ENCODE measurements at places on chromosomes 7 and 10. TPM values are rescaled to one million over a fixed set of nuclear protein-coding genes. Genes with fewer than 3 reads are reported as not detected.

DNA sequence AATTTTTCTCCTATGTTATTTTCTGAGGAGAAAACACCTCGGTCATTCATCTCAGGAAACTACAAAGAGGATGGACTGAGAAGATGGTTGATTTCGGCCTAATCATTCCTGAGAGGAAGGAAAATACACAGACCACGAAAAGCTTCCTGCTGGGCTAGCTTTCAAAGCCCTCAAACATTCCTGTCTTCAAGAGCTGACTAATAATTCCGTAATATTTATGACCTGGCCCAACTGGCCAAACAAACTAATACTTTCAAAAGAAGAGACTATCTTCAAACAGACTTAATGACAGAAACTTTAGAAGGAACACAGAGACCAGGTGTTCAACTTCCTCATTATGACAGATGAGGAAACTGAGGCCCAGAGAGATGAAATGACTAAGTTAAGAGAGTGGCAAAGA lies 215.1 kb upstream of the FRMD4A start:
- no peaks in the 10 kb centered on the region for H3K27me3 ChIP-seq
- peaks cover 8% of the 10 kb centered on the region for H3K4me1 ChIP-seq
- H3K36me3 ChIP-seq, result no peaks in the 10 kb centered on the region
- DNase-seq, result no peak
- no peak overlapping the region for H3K4me3 ChIP-seq

ENO4 gene
- 0.44 TPM for total RNA-seq

GRCh38 chr10:35794703-35795102 lies 152.6 kb upstream of the FZD8 start:
- no peak overlapping the region for H3K27ac ChIP-seq
- H3K4me1 ChIP-seq, result no peaks in the 10 kb centered on the region
- no peaks in the 10 kb centered on the region for H3K27me3 ChIP-seq
- no peaks in the 10 kb centered on the region for H3K36me3 ChIP-seq

PTPN20 gene
- total RNA-seq, result 1.7 TPM

DNA sequence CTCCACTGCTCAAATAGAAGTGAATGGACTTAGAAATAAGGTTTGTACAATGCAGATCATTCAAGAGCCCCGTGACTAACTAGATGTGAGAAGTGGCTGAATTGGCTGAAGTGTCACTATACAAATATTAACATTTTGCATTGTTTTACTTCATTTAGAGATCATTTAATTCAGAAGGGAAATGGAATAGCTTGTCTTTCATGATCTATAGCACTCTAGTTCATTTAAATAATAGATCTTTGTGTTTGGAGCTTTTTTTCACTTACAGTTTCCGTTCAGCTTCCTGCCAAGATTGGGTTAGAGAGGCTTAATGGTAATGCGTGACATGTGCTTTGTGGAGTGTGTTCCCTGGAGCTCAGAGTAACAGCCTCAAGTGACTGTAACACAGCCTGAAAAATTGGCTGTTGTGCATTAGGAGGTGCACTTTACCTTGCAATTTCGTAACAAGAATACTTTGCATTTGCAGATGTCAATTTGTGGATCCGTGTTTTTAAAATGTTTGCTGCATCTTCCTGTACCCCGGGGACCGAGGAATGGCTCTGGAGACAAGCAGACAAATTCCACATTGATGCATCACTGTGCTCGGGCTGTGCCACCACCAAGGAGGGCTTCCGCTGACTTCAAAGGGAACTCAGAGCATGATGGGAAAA lies 170.3 kb downstream of the NRP1 start:
- H3K36me3 ChIP-seq, result no peaks in the 10 kb centered on the region
- no peak overlapping the region for H3K27ac ChIP-seq
- no peak overlapping the region for H3K4me3 ChIP-seq
- no peaks in the 10 kb centered on the region for H3K27me3 ChIP-seq

DENND2A gene
- total RNA-seq, result 10.9 TPM

DNA sequence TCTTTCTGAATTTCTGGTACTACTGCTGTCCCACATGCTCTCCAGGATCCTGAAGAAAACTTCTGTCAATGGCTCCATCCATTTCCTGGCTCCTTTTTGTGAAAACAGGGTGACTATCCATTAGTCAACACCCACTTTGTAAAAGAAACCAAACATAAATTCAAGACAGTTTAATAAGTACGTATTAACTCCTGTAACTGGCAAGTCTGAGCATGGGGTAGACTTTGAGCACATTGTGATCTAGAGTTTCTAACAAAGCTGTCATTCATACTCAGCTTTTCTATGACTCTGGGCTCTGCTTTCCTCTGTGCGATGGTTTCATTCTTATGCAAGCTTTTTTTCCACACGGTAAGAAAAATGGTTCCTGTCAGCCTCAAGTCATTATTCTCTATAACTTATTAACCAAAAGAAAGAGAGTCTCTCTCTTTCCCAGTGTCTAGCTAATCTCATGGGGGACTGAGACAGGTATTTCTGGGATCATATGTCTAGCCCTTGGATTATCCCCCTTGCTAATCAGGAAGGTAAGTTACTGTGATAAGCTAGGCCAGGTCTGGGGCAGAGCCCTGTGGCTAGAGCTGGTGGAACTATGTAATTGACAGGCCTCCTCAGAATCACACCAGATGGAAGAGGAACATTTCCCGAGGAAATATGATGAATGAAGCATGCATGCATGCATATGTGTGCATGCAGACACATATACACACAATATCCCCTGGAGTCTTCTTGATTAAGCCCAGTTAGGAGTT lies 98.5 kb downstream of the GNAI1 start:
- no peak overlapping the region for H3K27ac ChIP-seq
- H3K4me1 ChIP-seq, result peaks cover 4% of the 10 kb centered on the region
- H3K27me3 ChIP-seq, result no peaks in the 10 kb centered on the region

GRCh38 chr7:30595436-30596013 lies 847 bp downstream of the GARS1 start:
- peaks cover 18% of the 10 kb centered on the region for H3K4me1 ChIP-seq
- H3K27ac ChIP-seq, result peak overlapping the region; percentile 98
- H3K27me3 ChIP-seq, result no peaks in the 10 kb centered on the region
- no peak for DNase-seq
- peak overlapping the region; percentile 90 for H3K4me3 ChIP-seq

DNA sequence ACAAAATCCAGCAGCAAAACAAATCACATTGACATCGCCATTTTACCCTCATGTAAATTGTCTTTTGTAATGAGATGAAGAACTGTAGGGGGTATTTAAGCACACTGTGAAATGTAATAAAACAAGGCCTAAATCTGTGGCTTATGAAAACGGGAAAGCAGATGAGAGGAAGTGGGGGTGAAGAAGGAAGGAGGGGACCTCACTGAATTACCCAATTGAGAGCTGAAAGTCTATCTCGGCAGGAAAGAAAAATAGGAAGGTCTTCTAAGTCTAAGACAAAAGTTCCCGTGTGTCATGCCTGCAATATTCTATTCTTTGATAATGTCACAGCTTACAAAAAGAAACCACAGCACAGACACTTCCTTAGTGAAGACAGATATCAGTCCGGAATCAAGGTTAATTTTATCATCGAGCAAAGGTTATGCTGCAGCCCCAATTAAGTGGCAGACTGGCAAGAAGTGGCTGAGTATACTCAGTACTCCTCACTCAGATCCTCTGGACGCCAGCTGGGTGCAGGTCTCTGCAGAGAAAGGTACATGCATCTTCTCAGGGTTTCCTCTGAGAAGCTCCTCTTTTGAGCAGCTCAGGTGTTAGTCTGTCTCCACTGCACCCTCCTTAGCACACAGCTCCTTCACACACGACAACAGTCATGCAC lies 239.7 kb downstream of the FANK1 start:
- no peak overlapping the region for H3K27ac ChIP-seq
- H3K4me3 ChIP-seq, result no peak overlapping the region
- H3K27me3 ChIP-seq, result no peaks in the 10 kb centered on the region
- no peak for DNase-seq
- H3K36me3 ChIP-seq, result no peaks in the 10 kb centered on the region
- H3K4me1 ChIP-seq, result no peaks in the 10 kb centered on the region

GRCh38 chr10:26622891-26623290 lies 74.6 kb upstream of the PDSS1 start:
- H3K27ac ChIP-seq, result no peak overlapping the region
- no peaks in the 10 kb centered on the region for H3K4me1 ChIP-seq
- no peaks in the 10 kb centered on the region for H3K27me3 ChIP-seq
- no peak overlapping the region for H3K4me3 ChIP-seq

GRCh38 chr10:8034466-8035005 lies 20.0 kb upstream of the GATA3 start:
- DNase-seq, result no peak
- no peaks in the 10 kb centered on the region for H3K36me3 ChIP-seq
- H3K4me3 ChIP-seq, result peak overlapping the region; percentile 8
- peaks cover 53% of the 10 kb centered on the region for H3K27me3 ChIP-seq
- no peak overlapping the region for H3K27ac ChIP-seq

NXPH1 gene
- total RNA-seq, result not detected

GRCh38 chr10:100895346-100895745 lies 17.4 kb upstream of the SLF2 start:
- H3K27me3 ChIP-seq, result no peaks in the 10 kb centered on the region
- no peaks in the 10 kb centered on the region for H3K4me1 ChIP-seq
- no peak overlapping the region for H3K4me3 ChIP-seq
- no peaks in the 10 kb centered on the region for H3K36me3 ChIP-seq

DNA sequence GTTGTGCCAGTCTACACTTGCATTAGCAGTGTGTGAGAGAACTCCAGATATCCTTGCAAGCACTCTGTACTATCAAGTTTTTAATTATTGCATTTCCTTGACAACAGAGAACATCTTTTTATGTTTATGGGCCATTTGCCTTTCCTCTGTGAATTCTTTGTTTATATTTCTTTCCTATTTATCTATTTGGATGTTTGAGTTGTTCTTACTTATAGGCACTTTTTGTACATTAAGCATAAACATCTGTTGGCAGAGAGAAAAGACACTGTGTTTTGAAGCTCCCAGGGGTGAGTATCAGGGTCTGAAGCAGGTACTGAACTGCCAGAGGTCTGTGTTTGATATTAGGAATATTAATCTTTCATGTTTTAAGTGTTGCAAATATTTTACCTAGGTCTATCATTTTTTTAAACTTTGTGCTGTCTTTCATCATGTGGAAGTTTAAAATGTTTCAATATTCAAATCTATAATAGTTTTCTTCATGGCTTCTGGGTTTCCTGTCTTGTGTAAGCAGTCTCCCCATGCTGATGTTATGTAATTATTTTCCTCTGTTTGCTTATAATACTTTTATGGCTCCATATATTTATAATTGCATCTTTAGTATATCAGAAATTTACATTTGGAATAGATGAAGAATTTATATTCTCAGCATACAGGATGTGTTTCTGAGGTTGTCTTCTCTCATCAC lies 17.7 kb upstream of the PDCD4 start:
- no peak overlapping the region for H3K4me3 ChIP-seq
- H3K36me3 ChIP-seq, result no peaks in the 10 kb centered on the region
- DNase-seq, result no peak
- peaks cover 40% of the 10 kb centered on the region for H3K4me1 ChIP-seq
- H3K27me3 ChIP-seq, result no peaks in the 10 kb centered on the region

GRCh38 chr7:8560501-8560900 lies 127.1 kb downstream of the NXPH1 start:
- no peak overlapping the region for H3K27ac ChIP-seq
- no peaks in the 10 kb centered on the region for H3K36me3 ChIP-seq
- no peaks in the 10 kb centered on the region for H3K27me3 ChIP-seq
- H3K4me1 ChIP-seq, result no peaks in the 10 kb centered on the region

DNA sequence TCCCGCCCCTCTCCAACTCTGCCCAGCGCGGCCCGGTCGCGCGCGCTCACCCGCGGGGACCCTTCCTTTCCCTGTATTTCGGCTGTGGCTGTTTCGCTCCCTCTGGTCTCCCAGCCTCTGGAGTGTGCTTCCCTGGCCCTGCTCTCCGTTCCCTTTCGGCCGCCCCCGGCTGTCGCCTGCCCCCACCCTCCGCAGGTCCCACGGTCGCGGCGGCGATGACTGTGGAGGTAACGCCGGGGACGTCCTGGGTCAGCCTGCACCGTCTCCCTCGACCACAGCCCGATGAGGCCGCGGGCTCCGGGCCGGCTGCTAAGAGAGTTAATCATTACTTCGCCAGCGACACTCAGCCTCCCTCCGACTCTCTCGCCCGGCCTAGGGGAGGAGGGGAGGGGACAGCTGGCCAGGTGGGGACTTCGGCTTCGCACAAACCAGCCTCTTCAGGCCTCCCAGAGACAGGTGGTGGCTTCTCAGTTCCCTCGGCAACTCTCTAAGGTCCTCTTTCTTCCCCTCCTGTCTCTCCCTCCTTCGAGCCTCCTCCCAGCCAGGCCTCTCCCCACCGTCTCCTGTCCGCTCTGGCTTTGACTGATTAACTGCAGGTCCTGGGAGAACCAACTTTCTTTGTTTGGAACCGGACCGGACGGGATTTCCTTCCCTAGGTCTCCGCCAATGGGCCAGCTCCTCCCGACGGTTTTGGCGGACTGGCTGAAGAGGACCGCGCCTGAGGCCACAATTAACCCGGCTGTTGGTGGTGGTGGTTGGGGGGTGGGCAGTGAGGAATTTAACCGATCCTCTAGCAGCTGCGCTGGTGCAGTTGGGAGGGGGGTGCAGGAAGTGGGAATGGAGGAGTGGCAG lies 5.6 kb upstream of the PAX2 start:
- peaks cover 5% of the 10 kb centered on the region for H3K4me1 ChIP-seq
- H3K4me3 ChIP-seq, result no peak overlapping the region
- DNase-seq, result no peak

- no peaks in the 10 kb centered on the region for H3K4me1 ChIP-seq
- H3K36me3 ChIP-seq, result no peaks in the 10 kb centered on the region
- DNase-seq, result no peak
- H3K27me3 ChIP-seq, result no peaks in the 10 kb centered on the region
- H3K4me3 ChIP-seq, result no peak overlapping the region
Measured at GRCh38 chr7:112381311-112382091, 68.8 kb upstream of the IFRD1 start.

GRCh38 chr10:22491931-22492615 lies 146.8 kb downstream of the SPAG6 start:
- no peaks in the 10 kb centered on the region for H3K36me3 ChIP-seq
- DNase-seq, result no peak
- H3K27ac ChIP-seq, result no peak overlapping the region

NUTM2E gene
- total RNA-seq, result 0.56 TPM

- H3K4me3 ChIP-seq, result no peak overlapping the region
- no peak overlapping the region for H3K27ac ChIP-seq
- DNase-seq, result no peak
- no peaks in the 10 kb centered on the region for H3K4me1 ChIP-seq
- H3K27me3 ChIP-seq, result no peaks in the 10 kb centered on the region
- no peaks in the 10 kb centered on the region for H3K36me3 ChIP-seq
Measured at GRCh38 chr7:84085147-84085546, 109.4 kb downstream of the SEMA3A start.

USP6NL gene
- total RNA-seq, result 24.3 TPM

- H3K4me1 ChIP-seq, result peaks cover 4% of the 10 kb centered on the region
- no peaks in the 10 kb centered on the region for H3K27me3 ChIP-seq
- H3K36me3 ChIP-seq, result no peaks in the 10 kb centered on the region
- no peak overlapping the region for H3K27ac ChIP-seq
- H3K4me3 ChIP-seq, result no peak overlapping the region
- peak; percentile 18 for DNase-seq
Measured at GRCh38 chr10:75108684-75109458, 2.6 kb upstream of the SAMD8 start.

PODXL gene
- 57.5 TPM for total RNA-seq

GRCh38 chr7:155513543-155514285 lies 32.6 kb downstream of the CNPY1 start:
- H3K27me3 ChIP-seq, result peaks cover 27% of the 10 kb centered on the region
- H3K36me3 ChIP-seq, result no peaks in the 10 kb centered on the region
- no peak overlapping the region for H3K27ac ChIP-seq
- H3K4me3 ChIP-seq, result no peak overlapping the region
- DNase-seq, result no peak

CLRN3 gene
- not detected for total RNA-seq

Measured in thyroid gland (tissue), 4 donors.